ENCODE measurements at places on chromosomes 3 and 15.
A peak's percentile ranks its signal among the peaks of the same experiment; 100 is the strongest.

DNA sequence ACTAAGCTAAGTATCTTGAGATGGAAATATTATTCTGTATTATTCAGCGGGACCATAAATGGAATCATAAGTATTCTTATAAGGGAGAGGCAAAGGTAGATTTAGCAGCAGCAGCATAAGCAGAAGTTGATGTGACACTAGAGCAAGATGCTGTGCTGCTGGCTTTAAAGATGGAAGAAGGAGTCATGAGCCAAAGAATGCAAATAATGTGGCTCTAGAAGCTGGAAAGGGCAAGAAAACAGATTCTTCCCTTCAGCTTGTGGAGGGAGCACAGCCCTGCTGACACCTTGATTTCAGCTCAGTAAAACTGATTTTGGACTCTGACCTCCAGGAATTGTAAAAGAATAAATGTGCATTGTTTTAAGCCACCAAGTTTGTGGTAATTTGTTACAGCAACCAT lies 144.2 kb upstream of the ANKRD28 start:
- DNase-seq: no peak

DNA sequence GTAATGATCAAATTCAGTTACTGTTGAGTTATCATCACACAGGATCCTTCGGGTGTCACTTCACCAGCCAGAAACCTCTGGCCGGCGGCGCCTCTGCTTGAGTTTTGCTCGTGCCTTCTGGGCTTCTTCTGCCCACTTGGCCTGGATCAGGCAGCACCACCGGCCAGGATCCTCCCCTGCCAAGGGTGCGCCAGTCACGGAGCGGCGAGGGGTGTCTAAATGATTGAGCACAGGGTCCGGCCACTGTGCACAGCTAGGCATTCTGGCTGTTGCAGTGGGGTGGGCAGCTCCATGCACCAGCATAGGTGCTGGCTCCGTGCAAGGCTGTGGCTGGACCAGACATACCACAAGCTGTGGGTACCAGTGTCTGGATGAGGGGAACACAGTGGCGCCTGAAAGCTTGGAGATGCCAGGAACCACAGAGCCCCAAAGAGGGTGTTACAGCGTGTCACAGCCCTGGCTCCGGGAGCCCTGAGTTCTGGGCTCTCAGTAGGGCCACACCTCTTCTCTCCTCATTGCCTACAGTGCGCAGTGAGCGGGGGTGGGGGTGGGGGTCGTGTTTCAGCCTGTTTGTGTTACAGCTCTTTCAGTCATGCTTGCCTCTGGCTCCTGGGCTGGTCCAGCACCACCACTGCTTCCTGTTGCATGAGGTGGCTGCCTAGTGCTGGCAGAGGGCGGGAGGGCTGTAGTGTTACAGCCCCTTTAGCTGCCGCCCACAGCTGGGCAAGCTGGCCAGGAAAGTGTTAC lies 169.4 kb downstream of the FNDC3B start:
- DNase-seq: peak; percentile 31

DNA sequence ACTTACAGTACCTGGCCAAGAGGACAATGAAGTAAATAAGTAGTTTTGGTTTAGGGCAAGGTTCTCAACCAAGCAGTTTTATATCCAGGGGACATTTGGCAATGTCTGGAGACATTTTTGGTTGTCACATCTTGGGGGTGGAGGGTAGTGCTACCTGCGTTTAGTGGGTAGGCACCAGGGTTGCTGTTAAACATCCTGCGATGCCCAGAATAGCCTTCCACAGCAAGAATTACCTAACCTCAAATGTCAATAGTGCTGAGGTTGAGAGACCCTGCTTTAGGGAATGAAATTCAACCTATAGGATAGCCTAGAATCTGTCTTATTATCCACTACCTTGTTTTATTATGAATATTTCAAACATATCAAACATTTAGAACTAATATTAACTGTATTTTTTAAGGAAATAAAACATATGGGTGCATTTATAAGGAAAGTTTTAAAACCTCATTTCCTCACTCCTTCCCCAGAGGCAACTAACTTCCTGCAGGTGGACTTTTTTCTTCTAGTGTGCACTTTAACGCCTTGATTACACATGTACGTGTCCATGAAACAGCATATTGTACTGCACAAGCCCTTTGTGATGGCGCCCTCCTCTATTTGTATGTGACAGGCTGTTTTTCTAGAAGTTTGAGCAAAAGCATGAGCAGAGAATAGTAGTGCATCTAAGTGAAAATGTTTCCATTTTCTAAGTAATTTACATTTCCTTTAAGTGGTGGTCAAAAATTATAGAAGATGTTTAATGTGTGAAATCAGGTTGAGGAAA lies 57.1 kb downstream of the TRAK1 start:
- no peak for DNase-seq

GRCh38 chr3:133113927-133114597 lies 75.9 kb downstream of the TMEM108 start:
- no peak for DNase-seq

GRCh38 chr3:61796088-61796680 lies 234.8 kb downstream of the PTPRG start:
- no peak for DNase-seq

DNA sequence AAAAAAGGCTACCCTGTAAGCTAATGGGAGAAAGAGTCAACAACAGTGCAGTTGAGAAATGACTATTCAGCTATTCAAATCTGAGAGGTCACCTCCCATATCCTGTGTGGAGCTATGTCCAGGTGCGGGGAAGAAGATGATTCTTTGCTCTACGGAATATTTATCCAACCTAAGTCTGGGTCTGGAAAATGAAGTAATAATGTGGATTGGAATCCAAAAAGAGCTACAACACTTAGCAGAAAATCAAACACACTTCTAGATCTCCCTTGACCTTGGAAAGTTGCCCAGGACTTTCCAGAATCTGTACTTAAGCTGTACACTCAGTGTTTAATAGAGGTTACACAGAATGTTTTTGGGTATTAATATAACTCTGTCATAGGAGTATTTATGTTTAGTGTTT lies 251.9 kb downstream of the NAALADL2 start:
- no peak for DNase-seq

DNA sequence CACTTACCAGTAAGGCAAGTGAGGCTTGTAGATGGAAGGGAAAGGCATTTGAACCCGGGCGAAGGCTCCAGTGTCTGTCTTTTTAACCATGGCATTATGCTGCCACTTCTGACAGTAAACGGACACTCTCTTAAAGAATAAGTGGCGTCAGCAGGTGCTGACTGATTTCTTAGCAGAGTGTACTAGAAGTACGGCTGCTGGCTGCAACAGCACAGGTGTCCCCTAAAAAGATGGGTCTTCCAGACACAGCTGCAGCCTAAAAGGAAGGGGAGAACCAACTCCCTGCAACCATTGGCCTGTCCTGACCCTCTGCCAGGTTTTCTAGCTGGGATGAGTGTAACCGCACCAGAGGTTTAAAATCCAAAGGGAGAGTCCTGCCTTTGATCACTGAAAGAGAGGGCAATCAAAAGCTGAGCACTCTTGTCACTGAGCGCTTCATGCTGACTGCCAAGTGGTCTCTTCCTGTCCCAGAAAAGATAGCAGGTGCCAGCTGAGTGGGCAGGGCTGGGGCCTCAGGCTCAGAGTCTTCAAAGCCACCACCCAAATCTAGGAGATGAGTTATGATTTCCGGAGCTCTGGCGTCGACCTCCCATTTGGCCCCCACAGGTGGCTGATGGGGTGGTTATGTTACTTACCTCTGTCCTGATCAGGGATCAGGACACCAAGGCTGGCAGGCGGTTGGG lies 255.8 kb downstream of the SLCO3A1 start:
- no peak for DNase-seq

DNA sequence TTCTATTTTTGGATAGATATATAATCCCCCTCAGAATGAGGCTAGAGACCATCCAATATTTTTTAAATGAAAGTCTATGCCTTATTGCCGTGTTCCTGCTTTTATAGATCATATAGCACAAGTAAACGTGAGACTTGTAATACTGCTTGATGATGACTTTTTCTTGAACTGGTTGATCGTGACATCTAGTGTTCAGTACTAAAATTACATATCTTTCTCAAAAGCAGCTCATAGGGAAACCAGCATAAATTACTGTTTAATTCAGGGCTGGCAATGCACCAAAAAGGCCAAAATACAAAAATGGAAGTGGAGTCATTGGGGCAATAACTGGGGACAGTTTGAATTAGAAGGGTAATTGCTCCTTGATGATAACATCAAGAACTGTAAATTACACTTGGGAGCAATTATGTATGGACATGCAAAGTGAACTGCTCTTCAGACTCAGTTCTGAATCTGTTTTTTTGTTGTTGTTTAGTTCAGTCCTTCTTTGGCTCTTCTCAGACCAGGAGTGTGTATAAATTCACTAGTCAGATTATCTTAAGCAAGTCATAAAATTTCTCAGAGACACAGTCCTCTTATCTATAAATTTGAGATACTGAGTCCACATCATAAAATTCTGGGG lies 325.3 kb downstream of the THSD4 start:
- peak; percentile 71 for DNase-seq

GRCh38 chr3:38460377-38461270 lies 6.9 kb downstream of the ACVR2B start:
- DNase-seq: no peak

DNA sequence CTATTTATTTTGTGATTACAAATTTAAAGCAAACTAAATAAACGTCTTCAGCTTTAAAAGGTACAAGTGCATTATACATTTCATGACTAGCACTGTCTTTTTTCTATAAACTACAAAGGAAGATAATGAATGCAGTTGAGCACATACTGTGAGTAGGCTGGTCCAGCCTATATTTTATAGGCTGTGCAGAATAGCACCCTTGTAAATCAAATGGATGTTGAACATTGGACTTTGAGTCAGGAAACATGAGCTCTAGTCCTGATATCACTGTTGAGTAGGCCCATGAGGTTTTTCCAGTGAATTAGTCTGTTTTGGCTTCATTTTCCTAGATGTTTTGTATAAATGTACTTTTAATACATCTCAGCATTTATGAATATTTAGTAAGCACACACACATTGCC lies 447.3 kb upstream of the KCNMB2 start:
- no peak for DNase-seq

DNA sequence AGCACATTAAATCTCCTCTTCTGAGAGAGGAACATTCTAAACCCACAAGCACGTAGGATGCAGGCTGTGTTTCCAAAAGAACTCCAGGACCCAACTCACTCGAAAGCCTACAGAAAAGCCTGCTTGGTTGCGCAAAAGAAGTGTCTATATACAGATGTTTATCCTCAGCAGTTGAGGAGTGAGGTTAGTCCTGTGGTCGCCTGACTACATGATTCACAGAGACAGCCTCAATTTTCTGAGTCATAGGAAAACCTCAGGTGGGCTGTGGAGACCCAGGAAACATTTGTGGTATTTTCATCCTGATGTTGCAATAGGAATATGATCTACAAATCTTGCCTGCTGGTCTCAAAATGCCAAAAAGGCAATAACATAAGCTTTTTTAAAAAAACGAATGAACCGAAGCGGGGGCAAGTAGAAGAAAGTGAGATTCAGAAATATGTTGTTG lies 183.8 kb upstream of the THRB start:
- DNase-seq: peak; percentile 88

DNA sequence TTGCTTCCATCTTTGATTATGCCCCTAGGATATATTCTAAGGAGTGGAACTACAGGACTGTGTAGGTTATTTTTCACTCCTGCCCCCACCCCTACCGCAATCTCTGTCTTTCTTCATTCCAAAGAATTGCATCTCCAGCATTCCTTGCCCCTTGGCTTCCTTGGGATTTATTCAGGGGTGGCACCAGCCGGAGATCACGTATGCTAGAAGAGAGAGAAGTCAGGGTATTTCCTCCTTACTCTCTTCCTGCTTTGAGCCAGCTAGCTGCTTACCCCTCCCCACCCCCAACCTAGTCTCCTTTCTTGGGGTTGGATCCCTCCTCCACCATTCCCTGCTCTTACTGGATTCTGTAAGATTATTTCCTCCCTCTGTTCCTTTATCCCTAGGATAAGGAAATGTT lies 35.0 kb upstream of the DENND4A start:
- peak; percentile 61 for DNase-seq

DNA sequence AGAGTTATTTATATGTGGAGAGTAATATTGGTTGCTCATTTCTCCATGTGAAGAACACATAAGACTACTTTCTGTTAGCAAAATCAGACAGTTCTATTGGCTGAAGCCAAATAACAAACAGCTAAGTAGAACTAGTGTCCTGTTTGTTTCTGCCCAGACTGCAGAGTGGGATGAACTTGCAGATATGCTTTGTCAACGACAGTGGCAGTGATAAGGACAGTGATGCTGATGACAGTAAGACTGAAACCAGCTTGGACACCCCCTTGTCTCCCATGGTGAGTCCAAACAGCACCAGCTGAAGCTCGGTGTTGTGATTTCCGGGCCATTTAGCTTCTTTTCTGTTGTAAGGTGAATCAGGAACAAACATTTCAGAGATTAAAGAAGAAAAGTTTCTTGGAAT lies 102.6 kb upstream of the IL12A start:
- DNase-seq: no peak

DNA sequence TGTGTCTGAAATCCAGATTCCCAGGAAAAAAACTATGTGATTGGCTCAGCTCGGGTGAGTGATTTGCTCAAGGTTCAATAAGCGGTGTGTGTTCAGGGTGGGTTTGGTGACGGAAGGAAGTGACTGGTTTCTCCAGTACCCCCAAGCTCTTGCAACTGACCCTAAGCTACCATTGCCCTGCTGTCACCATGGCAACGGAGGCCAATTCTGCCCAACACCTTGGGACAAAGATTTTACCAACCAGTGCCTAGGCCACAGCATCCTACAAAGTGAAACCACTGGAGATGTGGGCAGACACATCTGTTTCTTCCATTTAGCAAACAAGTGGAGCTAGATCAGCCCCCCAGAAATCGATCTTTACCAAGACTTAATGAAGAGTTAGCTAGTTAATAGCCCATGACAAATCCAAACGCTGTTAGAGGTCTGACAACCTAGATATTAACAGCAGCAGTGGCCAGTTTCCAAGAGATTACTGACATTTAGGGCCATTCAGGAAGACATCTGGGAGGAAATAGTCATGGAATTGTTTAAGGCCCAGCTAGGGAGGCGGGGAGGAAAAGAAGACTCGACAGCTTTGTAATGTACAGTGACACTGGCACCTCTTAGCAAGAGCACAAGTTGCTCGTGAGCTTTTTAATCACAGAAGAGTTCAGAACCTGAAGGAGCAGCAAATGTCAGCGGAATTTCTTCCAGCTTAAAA lies 195.9 kb downstream of the SLCO3A1 start:
- no peak for DNase-seq

GRCh38 chr3:69646287-69647067 lies 92.8 kb upstream of the MITF start:
- no peak for DNase-seq
